ENCODE measurements at places on chromosomes 2 and 18. TPM values are rescaled to one million over a fixed set of nuclear protein-coding genes. Genes with fewer than 3 reads are reported as not detected.

DNA sequence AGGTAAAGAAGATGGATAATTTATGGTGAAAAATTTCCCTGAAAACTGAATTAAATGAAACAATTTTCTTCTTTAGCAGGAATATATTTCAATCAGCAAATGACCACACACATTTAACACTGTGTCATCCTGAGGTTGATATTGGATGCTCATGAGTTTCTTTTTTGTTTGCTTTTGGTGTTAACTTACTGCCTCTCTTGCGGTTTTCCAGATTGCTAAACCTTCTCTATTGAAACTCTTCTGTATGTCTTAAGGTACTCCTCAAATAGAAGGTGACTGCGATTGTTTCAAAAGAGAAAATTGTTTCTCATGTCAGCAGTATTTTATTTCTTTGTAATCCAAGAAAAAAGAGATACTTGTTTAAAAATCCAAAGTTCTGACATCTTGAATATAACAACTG, 99.1 kb downstream of the LRRTM1 start:
- DNase-seq: no peak

Gene HTRA2
- 32.3 TPM for total RNA-seq

Gene SULT6B1
- not detected for total RNA-seq

- DNase-seq: no peak
Measured at GRCh38 chr2:171813126-171813525, 80.9 kb downstream of the SLC25A12 start.

Measured in osteocyte (in vitro differentiated cells).